NCI-H2081 (cell line): ENCODE measurements at places on chromosomes 4 and X.

- DNase-seq = no peak
Measured at GRCh38 chrX:38312436-38312835, 14.9 kb downstream of the RPGR start.

DNA sequence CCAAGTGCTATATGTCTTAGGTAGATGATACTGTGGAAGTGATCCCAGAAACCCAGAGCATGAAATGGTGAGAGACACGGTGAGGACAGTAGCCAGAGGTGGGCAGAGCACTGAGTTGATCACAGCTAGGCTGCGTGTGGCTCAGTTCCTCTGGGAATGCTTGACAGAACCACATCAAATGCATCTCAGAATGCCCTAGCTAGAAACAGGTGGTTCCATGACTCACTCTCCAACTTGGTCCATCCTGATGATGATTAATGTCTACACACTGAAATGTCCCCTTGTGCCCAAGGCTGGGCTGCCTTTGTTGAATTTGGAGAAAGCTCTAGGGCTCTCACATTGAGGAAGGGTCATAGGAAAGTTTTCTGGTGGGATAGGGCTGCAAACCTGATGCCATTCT lies 113.6 kb downstream of the ZNF518B start:
- no peak for DNase-seq

- DNase-seq = no peak
Measured at GRCh38 chrX:37779857-37780256, at the start of gene CYBB. Gene CYBB, plus strand, starts transcription at chrX:37780059. Its CDS starts 19 bp downstream, at chrX:37780078.

- no peak for DNase-seq
Measured at GRCh38 chrX:17559728-17560379, 177.4 kb upstream of the SCML1 start.

DNA sequence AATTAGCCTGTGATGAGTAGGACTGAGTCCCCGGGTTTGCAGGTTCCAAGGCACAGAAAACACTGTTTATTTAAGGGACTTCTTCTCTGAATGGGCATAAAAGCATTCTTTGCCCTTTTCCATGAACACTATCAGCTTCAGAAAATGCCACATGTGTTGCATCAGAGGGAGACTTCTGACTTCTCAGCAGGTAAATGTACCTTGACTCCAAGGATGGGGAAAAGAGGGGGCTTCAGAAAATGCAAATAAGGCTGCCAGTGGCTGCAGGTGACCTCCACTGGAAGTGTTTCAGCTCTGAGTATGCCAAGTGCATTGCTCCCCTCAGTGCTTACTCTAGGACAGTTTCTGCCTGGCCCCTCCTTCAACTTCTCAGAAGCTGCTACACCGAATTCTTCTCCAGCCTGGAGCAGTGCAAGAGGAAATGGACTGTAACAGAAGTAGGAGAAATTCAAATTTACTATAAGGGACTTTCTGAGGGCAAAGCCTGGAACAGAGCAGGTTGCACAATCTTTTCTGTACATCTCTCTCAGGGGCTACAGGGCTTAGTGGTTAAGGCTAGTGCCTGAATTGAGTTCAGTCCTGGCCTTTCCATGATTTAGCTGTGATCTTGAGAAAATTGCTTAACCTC lies 233.2 kb downstream of the PTTG2 start:
- no peak for DNase-seq

- peak; percentile 38 for DNase-seq
Measured at GRCh38 chrX:87299563-87300160, 217.9 kb upstream of the KLHL4 start.

DNA sequence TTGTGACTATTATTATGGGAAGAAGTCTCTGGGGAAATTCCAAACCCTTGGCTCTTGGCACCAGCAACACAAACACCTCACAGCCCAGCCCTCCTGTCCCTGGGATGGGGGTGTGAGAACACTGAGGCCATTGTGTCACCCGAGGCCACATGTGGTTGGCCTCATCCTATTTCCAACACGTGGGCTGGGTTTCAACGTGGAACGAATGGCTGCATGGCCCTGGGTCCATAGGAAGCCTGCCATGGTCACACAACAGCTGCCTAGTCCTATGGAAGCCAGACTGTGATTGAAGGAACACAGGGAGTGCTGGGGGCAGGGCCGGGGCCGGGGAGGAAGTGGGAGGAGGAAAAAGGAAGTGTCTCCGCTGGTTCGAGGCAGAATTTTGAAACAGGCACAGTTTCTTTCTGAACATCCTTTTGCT lies 10.0 kb downstream of the CLCN4 start:
- DNase-seq = no peak

GRCh38 chr4:33437406-33437805 lies 2717.2 kb downstream of the PCDH7 start:
- peak; percentile 26 for DNase-seq

DNA sequence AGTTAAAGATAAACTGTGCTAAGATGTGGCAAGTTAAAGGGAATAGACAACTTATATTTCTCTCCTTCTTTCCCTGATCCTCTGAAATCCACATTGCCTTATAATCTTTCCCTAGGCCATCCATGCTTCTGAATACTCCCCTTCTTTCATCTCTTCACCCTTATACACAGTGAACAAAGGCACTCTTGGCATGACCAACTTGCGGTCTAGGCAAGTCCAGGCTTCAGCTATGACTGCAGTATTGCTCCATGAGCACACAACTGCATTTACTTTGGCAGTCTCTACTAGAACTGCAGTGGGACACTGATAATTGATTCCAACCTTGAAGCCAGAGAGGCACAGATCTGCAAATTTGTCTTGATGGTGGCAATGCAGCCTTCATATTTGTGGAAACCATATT lies 24.2 kb upstream of the UBA6 start:
- DNase-seq = no peak

- no peak for DNase-seq
Measured at GRCh38 chrX:69362856-69363255, 141.3 kb upstream of the NALF2 start.

- no peak for DNase-seq
Measured at GRCh38 chr4:186727169-186727976, 3.7 kb upstream of the FAT1 start.

DNA sequence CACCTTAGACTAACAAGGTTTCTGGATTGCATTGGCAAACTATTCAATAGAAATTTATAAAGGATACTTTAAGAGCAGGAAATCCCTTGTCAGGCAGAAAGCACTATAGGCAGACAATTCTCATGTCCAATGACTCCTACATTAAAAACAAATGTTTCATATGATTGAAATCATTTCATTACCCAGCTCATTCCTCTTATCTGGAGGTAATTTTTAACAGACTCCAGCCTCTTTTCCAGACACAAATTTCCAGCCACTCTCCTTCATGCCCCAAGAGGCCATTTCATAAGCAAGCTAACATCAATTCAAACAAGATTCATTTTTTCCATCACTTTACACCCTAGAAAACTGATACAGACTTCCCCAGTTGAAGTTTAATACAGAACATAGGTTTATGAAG lies 495.1 kb upstream of the FRG1 start:
- DNase-seq = no peak

GRCh38 chrX:68827848-68828624 lies 785 bp upstream of the EFNB1 start:
- peak; percentile 62 for DNase-seq

DNA sequence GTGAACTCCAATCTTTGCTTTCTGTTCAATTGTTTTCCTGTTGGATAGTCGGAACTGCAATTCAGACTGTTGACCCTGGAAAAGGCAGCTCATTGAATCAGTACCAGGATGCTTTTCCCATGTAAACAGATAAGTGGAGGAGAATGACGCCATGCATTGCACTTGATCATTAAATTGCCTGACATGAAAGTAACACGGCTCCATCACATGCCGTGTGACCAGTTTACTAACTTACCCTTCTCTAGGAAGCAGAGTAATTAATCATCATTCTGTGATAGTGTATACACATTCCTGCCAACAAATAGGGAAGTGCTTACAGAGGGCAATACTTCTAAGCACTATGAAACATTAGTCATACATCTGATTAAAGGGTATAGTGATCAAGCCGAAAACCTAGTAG lies 101.4 kb downstream of the PPARGC1A start:
- no peak for DNase-seq

DNA sequence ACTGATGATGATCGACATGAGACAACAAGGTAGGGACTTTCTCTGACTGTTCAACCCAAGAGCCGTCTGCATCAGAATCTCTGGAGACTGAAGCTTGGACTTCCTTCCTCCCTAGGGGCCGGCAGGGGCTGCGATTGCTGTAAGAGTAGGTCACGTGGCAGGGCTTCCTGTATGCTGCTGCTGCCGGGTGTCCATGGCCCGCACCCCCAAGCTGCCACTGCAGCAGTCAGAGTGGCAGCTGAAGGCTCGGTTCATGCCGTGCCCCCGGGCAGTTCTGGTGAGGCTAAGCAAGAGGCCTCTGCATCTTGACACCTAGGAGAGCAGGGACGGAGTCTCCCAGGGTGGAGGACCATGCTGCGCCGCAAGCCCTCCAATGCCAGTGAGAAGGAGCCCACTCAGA lies at the start of gene SASH3:
Gene SASH3 (plus strand): TSS at position 203 of the 400 bp plus-strand sequence. CDS start 149 bp downstream, at position 352.
- DNase-seq = no peak

GRCh38 chr4:185677637-185678314 lies 134.2 kb downstream of the SORBS2 start:
- DNase-seq = no peak

DNA sequence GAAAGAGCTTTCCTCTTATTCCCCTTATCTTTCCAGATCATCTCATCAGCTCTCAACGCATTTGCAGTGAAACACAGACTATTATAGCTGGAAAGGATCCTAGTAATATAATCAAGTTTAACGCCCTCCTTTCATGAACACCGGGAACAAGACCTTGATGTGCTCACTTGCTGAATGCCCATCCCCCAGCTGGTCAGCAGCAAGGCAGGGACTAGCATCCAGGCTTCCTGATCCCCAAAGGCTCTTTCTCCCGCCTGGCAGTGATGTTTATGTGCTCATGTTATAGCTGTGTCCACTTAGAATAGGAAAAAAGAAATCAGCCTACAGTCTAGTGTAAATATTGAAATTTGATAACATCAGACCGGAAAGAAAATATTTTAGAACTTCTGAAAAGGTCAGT lies 24.6 kb downstream of the GPC4 start:
- DNase-seq = no peak

GRCh38 chr4:102825261-102826091 lies 1.9 kb downstream of the UBE2D3 start:
- DNase-seq = peak; percentile 49

DNA sequence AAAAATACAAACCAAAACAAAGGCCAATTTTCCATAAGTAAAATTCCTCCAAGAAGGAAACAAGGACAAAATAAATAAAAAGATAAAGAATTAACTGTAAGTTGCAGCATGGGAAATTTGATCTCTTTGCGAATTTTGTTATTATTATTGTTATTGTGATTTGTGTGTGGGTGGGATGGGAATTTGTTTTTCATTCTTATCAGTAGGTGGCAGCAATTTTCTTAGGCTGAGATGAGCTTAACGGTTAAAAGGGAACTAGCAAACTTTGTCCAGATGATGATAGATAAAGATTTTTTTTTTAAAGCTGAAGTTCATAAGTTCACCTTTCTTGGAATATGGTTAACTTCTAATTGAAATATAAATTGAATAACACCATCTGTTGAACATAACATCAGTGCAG lies 83.2 kb upstream of the IL1RAPL2 start:
- DNase-seq = no peak

DNA sequence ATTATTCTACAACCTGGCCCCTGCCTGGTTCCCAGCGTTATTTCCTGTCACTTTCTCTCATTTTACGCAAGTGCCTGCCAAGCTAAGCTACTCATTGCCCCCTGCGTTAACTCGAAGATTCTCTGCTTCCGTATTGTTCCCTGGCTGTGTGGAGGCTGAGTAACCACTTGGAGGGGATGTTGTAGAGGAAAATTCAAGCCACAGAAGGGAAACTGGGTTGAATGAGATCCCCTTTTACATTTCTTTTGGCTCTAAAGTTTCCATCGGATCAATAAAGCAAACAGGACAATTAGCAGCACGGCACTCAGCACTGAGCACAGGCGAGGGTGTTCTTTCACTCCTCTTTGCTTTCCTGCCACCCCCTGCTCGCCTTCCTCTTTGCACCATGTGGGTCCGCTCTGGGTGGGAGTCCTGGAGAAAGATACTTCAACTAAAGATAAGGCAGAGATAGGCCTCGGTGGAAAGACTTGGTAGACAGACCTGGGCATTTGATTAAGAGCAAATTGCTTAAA lies 4.2 kb upstream of the TMSB4X start:
- DNase-seq = peak; percentile 21

GRCh38 chr4:38529189-38530115 lies 134.5 kb upstream of the KLF3 start:
- peak; percentile 54 for DNase-seq

DNA sequence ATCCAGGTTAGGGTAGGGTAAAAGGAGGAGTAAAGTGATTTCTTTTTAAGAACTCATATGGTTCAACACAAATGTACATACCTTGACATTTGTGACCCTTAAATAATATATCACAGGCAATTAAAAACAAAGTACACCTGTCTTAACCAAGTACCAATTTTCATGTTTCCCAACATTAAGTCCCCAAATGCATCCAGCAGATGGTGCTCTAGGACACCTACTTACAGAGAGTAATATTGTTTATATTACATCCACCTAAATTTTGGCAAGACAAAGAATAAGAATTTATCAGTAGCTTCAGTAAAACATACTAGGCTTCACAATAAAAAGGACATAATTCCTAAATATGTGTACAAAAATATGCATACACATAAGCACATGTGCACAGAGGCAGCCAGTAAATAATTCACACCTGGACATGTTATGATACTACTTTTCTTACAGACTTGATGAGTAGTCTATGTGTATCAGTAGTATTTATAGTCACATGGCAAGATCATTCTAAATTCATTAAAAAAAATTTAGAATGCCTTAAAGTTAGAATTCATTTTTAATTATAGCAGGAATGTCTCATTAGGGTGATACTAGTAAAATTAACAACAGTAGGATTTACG lies 219.7 kb downstream of the DCLK2 start:
- peak; percentile 21 for DNase-seq

DNA sequence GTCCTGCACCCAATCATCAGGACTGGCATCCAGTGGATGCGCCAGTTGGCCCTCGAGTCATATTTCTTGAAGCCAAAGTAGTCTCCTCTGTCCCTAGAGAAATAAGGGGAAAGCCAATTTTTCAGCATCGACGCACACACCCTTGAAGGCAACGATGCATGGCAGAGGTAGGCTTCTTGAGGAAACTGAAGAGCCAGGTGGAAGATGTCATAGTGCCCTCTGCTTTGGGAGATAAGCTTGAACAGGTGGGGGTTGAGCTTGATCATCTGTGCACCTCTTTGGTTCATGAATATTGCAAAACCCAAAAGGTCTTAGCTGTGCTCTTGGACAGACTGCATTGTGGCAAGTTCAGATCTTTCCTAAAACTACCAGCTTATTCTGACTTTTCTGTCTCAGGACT lies 34.6 kb upstream of the WDR1 start:
- DNase-seq = no peak

GRCh38 chr4:73868206-73869129 lies 725 bp upstream of the CXCL1 start:
- no peak for DNase-seq

DNA sequence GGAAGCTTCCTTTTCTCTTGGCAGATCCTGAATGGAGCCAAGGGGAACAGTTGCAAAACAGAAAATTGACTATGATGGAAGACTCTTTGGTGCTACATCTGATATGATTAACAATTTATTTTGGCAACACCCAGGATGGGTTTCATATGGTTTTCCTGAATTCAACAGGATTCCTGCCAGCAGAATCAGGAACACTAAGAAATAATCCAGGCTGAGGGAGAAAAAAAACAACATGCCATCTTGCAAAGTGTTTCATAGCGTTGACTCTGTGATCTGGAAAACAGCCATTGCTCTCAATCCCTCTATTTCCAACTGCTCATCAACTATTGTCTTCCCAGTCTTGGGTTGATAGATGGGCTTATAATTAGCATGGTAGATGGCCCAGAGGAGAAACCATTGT lies 303.8 kb upstream of the KLF3 start:
- no peak for DNase-seq
